ENCODE measurements at places on chromosomes 11 and 22.

- DNase-seq, result no peak
Observed at GRCh38 chr11:14422814-14423182, 63.8 kb upstream of the RRAS2 start.

DNA sequence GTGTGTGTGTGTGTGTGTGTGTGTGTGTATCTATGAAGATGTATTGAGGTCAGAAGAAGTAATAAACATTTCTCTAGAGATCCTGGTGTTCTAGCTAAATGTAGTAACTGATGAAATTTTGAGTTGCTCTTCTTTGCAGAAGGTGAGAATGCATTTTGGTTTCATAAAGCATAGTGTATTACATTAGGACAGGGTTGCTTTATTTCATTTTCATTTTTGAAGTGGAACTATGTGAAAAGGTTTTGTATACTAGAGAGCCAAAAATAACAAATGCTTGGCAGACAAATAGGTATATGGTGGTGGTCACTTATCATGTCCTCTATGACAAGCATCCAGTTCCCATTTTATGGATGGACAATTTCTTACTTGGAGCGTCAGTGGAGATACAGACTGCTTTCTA is 99.0 kb downstream of the CASP12 start:
- DNase-seq, result no peak

GRCh38 chr11:134556186-134556585 is 144.1 kb upstream of the B3GAT1 start:
- DNase-seq, result no peak

- DNase-seq, result no peak
Observed at GRCh38 chr22:24944217-24944937, 2.1 kb downstream of the LHFPL7 start.

GRCh38 chr11:89516496-89516895 is 25.3 kb upstream of the NOX4 start:
- DNase-seq, result no peak

- DNase-seq, result no peak
Observed at GRCh38 chr22:19982991-19983578, 33.5 kb downstream of the ARVCF start.

GRCh38 chr11:106420048-106420665 is 342.7 kb downstream of the AASDHPPT start:
- DNase-seq, result no peak

- DNase-seq, result no peak
Observed at GRCh38 chr11:18794956-18795355, 3.4 kb upstream of the PTPN5 start.

DNA sequence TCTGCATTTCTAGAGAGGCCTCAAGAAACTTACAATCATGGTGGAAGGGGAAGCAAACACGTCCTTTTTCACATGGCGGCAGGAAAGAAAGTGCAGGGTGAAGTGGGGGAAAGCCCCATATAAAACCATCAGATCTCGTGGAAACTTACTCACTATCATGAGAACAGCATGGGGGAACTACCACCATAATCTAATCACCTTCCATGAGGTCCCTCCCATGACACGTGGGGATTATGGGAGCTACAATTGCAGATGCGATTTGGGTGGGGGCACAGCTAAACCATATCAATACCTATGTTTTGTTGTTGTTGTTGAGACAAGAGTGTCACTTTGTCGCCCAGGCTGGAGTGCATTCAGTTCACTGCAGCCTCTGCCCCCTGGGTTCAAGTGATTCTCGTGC is 29.9 kb downstream of the SFI1 start:
- no peak for DNase-seq

GRCh38 chr11:25180187-25180586 is 683.3 kb downstream of the LUZP2 start:
- no peak for DNase-seq

DNA sequence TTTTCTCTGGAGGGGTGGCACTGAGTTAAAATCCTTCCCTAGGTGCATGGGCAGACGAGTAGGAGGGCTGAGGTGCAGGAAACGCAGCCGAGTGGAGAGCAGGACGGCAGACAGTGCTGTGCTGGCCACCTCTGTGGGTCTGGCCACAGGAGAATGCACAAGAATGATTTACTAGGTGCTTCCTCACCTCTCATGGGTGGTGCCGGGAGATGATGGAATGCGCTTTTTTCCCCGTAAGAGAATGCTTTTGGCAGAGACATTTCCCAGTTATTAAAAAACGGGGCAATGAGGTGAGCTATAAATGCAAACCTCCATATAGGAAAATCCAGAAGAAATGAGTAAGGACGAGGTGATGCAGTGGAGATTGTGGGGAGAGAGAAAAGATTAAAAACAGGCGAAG is 86.1 kb downstream of the ADAMTS15 start:
- DNase-seq, result no peak

DNA sequence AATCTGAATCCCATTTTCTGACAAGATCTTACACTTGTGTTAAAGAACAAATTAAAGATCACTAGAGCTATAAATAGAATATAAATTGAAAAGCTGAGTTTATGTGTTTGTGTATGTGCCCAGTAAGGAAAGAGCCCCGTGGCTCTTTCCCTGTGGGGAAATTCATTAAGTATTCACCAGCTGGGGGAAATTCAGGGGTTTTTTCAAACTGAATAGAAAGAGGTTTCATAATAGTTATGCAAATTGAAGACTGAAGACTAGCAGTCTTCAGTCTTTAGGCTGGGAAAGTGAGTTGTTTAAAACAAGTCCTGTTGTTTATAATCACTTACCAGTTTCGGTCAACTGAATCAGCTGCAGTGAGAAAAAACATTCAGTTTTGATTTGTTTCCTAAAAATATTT is 11.3 kb upstream of the MS4A7 start:
- DNase-seq, result no peak

DNA sequence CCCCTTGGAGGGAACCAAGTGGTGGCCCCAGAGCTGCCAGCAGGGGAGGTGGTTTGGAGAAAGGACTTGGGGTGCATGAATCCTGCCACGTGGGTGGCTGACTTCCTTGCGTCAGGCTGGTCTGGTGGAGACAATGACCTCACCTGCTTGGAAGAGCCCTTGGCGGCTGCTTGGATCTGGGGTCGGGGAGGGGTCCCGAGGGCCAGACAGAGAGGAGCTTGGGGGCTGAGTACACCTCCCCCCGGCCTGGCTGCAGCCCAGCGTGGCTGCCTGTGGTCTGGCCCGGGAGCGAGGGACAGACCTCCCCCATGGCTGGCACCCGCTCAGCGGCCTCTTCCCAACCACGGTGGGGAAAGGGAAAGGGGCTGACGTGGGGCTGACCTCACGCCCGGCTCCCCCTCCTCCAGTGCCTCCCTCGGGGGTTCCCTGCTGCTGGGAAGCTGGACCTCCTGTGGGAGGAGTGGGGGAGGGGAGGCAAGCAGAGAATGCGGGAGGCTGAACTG is 13.8 kb downstream of the LIF start:
- DNase-seq, result no peak

DNA sequence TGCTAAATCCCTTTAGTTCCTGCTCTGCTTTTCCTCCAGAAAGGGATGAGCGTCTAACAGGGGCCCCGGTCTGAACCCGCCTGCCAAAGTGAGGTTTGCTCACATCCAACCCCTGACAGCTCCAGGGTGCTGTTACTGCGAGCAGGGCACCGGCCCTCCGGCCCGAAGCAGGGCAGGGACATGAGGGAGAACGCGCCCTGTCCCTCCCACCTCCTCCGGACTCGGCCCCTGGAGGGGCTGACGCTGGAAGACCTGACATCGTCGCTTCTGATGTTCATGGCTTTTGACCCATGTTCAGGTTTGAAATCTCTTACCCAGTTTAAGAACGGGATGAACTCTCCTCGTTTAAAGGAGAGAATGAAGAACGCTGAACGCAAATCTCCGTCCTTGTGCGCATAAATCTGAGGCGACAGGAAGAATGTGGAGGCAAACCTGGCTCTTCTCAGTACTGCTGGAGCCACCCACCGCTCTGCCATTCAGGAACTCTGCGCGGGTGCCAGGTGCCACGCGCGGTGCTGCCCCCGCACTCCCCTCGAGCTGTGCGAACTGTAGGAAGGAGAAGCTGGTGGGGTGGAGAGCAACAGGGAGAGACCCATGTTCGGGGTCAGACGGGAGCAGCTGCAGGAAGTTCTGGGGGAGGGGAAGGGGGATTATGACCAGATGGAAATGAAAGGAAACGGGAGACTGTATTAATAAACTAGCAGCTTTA is 826 bp upstream of the EEF1G start:
- DNase-seq, result peak; percentile 53

- no peak for DNase-seq
Observed at GRCh38 chr11:84544566-84544965, 1082.6 kb downstream of the DLG2 start.

DNA sequence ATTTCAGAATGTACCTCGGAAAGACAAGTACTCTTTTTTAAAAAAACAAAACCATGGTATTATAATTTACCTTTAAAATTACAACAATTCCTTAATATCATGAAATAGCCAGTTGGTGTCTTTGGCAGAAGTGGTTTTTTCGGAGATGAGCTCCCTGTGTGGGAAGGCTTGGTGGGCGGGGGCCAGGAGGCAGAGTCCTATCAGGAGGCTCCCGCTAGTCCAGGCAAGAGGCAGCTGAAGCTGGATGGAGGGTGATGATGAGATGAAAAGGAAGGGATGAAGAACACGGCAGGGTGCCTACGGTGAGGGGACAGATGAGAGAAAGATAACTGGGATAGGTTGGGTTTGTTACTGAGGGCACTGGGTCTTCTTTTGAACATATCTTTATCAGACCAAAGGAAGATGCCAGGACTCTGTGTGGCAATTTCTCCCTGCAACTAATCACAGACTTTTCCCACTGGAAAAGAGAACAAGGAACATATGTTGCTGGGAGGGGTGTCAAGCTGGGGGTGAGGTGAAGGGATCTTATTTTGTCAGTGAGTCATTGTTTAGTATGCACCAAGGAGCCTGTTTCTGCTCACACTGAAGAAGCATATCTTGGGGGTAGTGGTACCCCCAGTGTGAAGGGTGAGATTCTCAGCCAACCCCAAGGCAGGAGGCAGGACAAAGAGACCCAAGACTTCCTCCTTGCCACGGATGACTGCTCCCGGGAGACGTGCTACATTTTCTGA is 91.5 kb upstream of the YWHAH start:
- peak; percentile 18 for DNase-seq

DNA sequence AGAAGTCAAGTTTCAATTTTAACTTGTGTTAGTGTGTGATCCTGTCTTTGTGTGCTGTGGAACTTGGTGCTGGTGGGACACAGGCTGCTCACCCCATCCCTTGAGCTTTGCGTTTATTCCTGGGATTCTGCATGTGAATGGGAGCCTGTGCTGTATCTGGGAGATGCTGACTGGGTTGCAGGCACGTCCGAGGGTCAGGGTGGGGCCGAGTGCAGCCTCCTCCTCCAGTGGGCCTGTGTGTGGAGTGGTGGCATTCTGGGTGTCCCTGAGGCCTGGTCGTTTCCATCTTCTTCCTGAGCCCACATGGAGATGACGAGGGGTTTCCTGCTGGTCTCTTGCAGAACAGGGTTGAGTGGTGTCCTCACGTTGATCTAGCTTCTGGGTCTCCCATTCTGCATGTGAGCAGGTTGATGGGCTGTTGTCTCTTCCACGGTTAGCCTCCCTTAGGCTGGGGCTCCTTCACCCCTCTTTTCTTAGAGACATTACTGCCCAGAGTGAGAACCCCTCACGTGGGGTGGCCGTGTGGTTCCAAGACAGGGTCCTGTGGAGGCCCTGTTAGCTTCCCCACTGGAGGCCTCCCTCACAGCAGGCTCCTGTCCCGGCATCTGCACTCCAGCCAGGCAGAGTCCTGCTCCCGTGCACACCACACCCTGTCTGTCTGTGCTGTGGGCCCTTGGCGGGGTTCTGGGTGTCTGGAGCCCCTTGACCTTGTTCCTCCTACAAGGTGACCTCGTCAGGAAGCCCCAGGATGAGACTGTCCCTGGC is 4.9 kb downstream of the PTDSS2 start:
- DNase-seq, result no peak

DNA sequence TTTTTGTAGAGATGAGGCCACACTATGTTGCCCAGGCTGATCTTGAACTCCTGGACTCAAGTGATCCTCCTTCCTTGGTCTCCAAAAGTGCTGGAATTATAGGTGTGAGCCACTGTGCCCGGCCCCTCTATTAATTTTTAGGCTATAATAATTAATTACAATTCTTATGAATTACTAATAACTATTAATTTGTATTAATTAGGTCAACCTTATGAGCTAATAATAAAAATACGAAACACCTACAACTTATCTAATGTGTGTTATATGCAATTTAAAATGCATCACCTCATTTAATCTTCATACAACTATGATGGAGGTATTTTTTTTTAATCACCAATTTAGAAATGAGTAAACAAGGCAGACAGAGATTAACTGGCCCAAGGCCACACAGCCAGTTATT is 26.2 kb downstream of the LRP4 start:
- no peak for DNase-seq

GRCh38 chr11:87861030-87861429 is 314.2 kb downstream of the RAB38 start:
- DNase-seq, result no peak

GRCh38 chr11:74020539-74020938 is 11.7 kb upstream of the UCP3 start:
- no peak for DNase-seq

GRCh38 chr22:29299136-29299900 is 7.1 kb upstream of the GAS2L1 start:
- no peak for DNase-seq

DNA sequence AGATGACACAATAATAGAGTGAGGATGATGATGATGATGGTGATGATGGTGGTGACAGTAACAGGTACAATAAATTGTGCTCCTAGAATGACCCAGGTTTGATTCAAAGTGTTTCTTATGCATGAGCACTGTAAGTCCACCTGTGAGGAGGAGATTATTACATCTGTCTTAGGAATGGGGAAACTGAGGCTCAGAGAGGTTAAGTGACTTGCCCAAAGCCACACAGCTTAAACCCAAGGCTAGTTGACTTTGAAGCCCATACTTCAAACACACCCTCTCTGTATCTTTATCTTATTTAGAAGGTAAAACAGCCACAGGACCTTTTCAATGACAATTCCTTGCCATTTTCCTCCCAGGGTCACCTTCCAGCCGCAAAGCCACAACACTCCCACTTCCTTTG is 88.9 kb downstream of the MIAT start:
- DNase-seq, result no peak

GRCh38 chr11:37451903-37452302 is 853.9 kb upstream of the RAG2 start:
- no peak for DNase-seq

DNA sequence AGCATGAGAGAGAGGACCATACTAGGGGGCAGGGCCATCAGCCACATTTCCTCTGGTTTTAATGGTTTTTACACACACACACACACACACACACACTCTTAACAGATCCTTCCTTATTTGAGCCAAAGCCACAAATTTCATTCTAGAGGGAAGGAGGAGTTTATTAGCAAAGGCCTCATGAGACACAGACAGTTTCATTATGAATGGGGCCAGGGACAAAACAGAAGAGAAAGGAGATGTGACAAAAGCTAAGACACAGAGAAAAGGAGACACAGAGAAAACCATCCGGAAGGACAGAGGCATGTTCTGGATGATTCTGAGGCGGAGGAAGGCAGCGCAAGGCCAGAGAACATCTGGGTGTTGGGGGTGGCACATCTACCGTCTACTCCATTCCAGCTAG is 32.2 kb upstream of the ARFGAP3 start:
- DNase-seq, result no peak

DNA sequence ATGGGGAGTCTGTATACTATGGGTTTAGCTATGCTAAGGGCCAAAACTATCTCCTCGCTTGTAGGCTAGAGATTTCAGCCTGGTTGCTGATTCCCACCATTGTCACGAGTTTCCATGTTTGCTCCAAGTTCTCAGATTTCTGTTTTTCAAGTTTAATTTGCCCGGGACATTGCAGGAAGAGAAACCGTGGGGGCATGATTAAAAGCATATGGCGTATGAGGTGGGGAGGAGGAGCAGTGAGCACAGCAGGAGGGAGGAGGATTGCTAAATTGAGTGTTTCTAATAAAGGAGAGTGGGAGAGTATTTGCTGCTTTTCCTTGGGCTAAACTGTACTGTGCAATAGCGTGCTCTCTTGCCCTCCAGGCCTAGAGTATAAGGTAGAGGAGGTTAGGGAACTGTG is 558.4 kb downstream of the METTL15 start:
- peak; percentile 41 for DNase-seq

Data from GM03348 (cell line).